ENCODE measurements at places on chromosomes 7 and 10. TPM values are rescaled to one million over a fixed set of nuclear protein-coding genes. Genes with fewer than 3 reads are reported as not detected.

DNA sequence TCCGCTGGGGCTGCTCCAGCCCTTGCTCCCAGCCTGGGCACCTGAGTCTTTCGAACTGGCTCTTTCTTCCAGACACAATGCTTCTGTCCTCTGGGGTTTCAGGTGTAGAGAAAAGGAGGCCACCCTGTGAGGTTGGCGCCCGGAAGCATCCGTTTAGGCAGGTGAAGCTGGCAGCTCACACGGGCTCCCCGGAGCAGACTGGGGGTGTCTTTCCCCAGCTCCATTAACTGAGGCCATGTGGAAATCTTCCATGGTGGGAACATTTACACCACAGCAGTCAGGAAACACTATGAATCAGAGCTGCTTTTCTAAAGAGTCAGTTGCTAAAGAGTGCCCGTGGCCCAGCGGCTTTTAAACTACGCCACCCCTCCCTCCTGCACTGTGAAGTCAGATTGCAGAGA is 29.2 kb downstream of the PRKAG2 start:
- DNase-seq = no peak

DNA sequence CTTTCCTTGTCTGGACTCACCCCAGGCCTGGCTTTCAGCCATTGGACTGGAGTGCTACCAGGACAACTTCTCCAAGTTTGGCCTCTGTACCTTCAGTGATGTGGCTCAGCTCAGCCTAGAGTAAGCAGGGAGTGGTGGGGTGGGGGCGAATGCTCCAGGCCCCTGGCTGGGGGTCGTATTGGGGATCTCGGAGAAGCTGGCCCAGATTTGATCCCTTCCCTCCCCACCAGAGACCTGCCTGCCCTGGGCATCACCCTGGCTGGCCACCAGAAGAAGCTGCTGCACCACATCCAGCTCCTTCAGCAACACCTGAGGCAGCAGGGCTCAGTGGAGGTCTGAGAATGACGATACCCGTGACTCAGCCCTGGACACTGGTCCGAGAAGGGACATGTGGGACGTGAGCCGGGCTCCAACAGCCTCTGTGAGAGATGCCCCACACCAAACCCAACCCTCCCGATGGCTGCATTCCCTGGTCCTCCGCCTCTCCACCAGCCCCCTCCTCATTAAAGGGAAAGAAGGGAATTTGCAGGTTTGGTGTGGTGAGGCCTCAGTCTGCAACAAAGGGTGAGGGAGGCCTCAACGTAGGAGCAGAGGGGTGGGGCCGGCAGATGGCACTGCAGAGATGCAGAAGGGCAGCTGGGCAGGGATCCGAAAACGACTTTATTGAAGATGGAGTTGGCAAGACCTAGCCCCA is 14.8 kb downstream of the TRPV6 start:
- no peak for DNase-seq

GRCh38 chr7:141014125-141014523 is 628 bp downstream of the MRPS33 start:
- DNase-seq = no peak

- DNase-seq = no peak
These were observed 71.9 kb downstream of the MRPL32 start for GRCh38 chr7:43004082-43004481.

DNA sequence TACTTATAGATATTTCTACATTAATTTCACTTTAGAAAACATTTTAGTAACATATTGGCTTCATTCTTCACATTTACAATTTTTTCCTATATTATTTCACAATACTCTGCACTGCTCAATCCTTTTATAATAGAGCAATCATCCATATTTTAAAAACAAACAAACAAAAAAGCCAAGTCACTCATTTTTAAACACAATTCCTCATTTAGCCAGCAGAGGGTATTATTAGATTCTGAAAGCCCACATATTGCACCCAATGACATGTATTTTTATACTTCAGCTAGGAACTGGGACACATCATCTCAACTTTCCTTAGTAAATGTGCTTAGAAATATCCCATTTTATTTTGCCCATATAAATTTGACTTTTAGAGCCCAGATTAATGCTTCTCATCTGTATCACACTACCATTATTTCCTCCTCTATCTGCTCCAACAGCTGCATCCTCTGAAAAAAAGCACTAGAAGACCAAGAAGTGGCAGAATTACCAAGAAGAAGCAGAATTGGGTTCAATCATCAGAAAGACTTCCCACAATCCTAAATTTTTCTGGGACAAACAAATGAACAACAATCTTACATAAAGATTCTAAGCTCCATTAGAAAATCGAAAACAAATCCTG is 29.5 kb downstream of the CTNNA3 start:
- no peak for DNase-seq

- no peak for DNase-seq
These were observed 48.8 kb upstream of the DKK1 start for GRCh38 chr10:52265131-52265926.

GRCh38 chr7:55488804-55489340 is 83.4 kb downstream of the VOPP1 start:
- DNase-seq = no peak

DNA sequence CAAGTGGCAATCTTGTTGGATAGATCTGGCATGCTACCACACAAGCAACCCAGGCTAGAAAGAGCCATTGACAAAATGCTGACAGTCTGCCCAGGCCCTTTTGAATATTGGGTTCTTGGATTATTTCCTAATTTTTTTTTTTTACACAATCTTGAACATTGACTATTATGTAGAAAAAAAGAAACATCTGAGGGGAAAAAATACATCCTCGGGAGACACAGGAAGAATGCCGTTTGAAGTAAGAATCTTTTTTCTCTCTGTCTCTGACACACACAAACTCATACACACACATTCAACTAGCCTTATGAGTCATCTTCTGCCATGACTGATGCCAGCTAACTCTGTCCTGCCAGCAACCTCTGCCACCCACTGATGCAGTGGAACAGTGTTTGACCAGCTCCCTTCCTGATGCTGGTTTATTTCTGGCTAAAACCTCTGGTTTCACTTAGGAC is 47.2 kb downstream of the SORBS1 start:
- DNase-seq = no peak

GRCh38 chr7:36441344-36442022 is 51.8 kb downstream of the ANLN start:
- DNase-seq = no peak

GRCh38 chr10:77829356-77829755 is 97.2 kb downstream of the DLG5 start:
- no peak for DNase-seq

DNA sequence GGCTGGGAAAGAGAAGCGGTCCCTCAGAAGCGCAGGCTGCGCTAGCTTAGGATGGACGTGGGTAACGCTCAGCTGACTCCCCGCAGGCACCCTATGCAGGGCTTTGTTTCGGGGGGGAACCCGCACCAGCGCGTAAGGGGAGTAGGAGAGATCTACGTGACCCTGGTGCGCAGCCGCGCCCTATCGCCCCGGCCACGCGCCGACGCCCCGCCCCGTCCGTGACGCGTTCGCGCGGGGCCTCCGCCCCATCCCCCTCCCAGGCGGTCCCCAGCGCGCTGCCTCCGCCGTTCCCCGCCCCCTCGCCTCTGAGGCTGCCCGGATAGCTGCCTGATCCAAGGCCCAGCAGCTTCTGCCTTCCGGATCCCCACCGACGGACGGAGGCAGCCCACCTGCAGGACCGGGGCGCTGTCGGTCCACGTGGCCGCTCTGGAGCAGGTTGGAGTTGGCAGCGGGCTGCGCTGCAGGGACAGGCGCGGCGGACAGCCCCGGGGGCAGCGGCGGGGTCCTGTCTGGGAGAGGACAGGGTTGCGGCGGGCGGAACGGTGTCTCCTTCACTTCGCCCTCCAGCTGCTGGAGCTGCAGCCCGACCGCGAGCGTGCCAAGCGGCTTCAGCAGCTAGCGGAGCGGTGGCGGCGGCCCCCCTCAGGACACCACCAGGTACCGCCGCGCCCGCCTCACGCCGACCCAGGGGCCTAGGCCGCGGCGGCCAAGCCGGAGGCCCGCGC is at the start of gene VDAC2:
Gene VDAC2, plus strand, starts transcription at position 515 of the 725 bp plus-strand sequence. CDS start 363 bp downstream, outside the sequence.
- DNase-seq = peak; percentile 86

UCN3 gene
- total RNA-seq = not detected

ATOH7 gene
- not detected for total RNA-seq

PRF1 gene
- total RNA-seq = 2.2 TPM

ASB10 gene
- total RNA-seq = not detected

TRPV5 gene
- 0.15 TPM for total RNA-seq
